Uterus (tissue), 4 donors: ENCODE measurements at places on chromosomes 2 and 18. TPM values are rescaled to one million over a fixed set of nuclear protein-coding genes. Genes with fewer than 3 reads are reported as not detected.
A peak's percentile ranks its signal among the peaks of the same experiment; 100 is the strongest.

DNA sequence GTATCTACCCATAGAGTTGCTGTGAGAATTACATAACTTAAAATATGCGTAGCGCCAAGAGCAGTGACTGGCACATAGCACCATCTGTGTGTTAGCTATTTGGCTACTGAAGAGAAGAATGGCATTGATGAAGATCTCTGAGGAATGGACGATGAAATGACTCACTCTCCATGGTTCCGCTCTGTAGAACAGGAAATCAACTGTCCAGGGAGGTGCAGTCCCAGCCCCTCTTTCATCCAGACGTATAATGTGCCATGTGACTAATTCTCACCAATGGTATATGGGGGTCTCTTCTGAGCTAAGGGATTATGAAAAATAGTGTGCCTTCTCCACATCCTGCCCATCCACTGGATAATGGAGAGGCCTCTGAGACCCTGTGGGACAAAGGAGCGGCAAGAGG, 254.8 kb downstream of the CYP26B1 start:
- DNase-seq = no peak

DNA sequence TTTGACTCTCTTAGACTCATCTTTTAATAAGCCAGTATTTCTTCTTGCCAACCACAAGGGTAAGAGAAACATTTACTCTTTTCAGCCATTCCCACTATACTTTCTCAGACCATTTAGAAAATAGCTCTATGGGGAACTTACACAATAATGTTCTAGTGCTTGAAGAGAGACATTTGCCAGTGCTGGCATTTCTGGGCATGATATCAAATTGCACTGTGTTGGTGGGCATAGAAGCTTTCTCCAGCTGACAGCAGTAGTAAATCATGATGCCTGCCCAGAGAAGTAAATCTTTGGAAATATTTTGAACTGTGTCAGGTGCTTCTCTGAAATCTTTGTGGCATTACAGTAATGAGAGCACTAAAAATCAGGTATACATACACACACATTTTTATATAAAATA, 346.6 kb downstream of the CBLN2 start:
- DNase-seq = no peak

GRCh38 chr2:95539836-95540235, 52.0 kb upstream of the TRIM43 start:
- no peak for DNase-seq

SPRED2 gene
- total RNA-seq = 35.0 TPM

GRCh38 chr2:223026357-223027110, 25.5 kb upstream of the KCNE4 start:
- no peak for DNase-seq

DNA sequence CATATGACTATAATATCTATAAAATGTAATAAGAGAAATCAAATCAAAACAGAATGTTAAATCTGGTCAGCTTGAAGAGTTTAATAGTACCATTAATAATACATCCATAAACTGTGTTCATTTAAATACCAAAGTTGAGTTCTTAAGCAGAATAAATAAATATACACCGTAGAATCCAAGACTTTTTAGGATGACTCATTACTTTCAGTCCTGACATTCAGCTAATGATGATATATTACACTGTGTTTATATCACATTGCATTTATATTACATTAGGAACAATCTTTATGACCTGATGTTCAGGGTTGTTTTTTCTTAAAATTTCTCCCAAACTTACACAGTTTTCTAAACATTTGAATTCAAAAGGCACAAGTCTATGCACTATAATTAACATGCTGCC, 331.3 kb downstream of the SS18 start:
- no peak for DNase-seq

- DNase-seq = no peak
These were observed 262.1 kb downstream of the PRKCE start for GRCh38 chr2:45913539-45913938.

CCT4 gene
- total RNA-seq = 88.4 TPM

GRCh38 chr2:153509133-153509532, 30.6 kb upstream of the RPRM start:
- no peak for DNase-seq

DNA sequence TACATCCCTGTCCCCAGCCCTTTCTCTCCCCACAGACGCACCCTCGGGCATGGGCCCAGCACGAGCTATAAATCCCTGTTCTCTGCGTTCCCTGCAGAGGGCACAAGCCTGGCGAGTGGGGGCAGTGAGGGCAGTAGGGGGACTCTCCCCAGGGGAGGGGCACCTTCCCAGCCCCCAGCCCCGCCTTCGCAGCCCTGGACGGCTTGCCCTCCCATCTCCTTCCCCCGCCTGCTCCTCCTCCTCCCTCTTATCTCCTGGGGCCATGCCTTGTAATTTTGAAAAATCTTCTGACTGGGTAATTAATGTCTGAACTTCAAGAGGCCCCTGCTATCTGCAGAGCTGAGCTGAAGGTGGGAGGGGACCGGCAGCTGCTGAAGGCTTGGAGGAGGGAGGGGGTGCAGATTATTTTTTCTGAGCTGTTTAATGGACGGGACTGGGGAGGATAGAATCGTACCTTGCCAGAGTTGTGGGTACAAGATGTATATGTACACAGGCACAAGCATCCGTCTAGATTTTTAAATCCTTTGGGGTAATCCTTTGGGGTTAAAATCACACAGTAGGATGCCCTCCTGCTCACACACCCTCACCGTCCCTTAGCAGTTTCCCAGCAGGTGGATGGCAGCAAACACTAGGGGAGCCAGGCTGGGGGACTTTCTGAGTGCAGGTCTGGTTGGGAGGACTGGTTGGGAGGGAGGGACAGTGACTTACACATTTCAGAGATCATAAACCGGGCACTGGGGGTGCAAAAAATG, 121.9 kb downstream of the SMAD7 start:
- DNase-seq = peak; percentile 22
